ENCODE measurements at places on chromosomes 5 and 9. TPM values are rescaled to one million over a fixed set of nuclear protein-coding genes. Genes with fewer than 3 reads are reported as not detected.

The PCDHB10 gene
- total RNA-seq = 0.41 TPM

The STOML2 gene
- total RNA-seq = 65.3 TPM

The S100Z gene
- not detected for total RNA-seq

The TMEM8B gene
- total RNA-seq = 2.8 TPM

The PELO gene
- 9.2 TPM for total RNA-seq

The GPX3 gene
- 53.1 TPM for total RNA-seq

The MSH3 gene
- total RNA-seq = 19.3 TPM

The DPP7 gene
- 72.3 TPM for total RNA-seq

DNA sequence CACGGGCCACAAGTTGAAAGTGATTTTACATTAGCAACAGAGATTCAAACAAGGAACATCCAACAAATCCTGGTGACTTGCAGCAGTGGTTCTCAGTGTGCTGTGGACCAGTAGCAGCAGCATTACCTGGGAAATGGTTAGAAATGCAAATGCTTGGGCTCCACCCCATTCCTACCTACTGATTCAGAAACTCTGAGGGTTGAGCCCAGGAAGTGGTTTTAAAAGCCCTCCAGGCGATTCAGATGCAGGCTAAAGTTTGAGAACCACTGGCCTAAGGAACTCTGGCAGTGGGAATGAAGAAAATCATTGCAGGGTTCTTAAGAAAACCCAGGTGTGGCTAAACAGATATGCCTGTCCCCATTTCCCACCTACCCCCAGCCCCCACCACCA is 398.8 kb downstream of the ENC1 start:
- DNase-seq = peak; percentile 22

GRCh38 chr9:83454076-83454475 is 84.1 kb downstream of the FRMD3 start:
- DNase-seq = no peak

- no peak for DNase-seq
Observed at GRCh38 chr9:137278061-137278701, 655 bp downstream of the TOR4A start.

- no peak for DNase-seq
Observed at GRCh38 chr5:88806338-88806737, 76.6 kb downstream of the MEF2C start.

DNA sequence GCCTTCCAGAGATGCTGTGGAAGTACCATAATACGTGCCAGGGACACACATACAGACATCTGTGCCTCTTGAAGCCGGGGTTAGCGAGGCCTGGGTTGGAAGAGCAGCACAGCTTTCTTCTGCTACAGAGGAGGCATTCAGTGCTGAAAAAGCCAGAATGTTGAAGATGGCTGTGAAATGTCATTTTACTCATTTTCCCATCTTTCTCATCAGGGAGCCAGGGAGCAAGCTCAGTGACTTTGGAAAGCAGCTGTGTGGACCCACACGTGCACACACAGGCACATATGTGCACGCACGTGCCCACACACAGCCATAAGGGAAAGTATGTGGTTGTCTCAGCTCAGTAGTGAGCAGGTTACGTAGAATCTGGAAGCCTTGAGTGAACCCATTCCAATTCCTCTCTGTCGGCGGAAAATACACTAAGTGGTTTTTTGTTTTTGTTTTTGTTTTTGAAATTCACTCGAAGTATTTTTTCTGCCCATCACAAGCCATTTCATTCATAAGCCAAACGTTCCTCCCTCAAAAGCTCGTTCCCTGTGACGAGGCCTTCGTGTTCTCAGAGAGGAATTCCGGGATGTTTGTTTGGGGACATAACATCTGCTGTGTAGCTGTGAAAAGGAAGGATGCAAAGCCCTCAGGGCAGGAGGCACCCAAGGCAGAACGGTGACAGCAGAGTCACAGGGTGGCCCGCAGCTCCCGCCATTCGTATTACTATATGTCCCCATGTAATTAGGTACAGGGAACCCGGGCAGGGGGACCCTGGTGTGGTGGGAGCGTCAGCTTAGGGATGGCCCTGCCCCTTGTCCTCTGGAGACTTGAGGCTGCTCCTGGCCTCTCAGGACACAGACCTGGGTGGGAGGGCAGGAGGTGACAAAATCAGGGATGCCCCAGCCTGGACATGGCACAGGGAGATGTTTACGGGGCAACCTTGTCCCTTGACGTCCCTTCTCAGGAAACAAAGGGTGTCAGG is 29.0 kb upstream of the ANKRD33B start:
- no peak for DNase-seq

- no peak for DNase-seq
Observed at GRCh38 chr5:143606043-143606752, 202.7 kb upstream of the NR3C1 start.
